HCT116 (cell line): ENCODE measurements at places on chromosomes 1 and 21.

DNA sequence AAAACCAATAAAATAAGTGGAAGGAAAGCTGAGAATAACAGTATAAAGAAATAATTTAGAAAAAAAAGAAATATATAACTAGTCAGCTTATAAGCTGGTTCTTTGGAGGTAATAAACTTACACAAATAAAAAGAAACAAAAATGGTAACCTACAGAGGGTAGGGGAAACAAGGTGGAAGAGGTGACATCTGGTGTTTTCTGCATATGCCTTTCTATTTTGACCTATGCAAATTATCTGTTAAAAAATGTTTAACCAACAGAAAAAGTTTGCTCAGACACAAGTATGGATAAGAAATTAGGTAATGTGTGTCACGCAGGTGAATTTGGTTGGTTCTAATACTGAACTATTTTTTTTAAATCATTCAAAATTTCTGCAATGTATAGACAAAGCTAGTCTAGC, 53.6 kb upstream of the DMRTA2 start:
- no peaks in the 10 kb centered on the region for H3K27me3 ChIP-seq
- H3K36me3 ChIP-seq = 0 out of 2 replicates have a peak, but pooled peaks cover 3% of the 10 kb centered on the region
- H3K27ac ChIP-seq = no peak overlapping the region
- no peak for DNase-seq
- no peaks in the 10 kb centered on the region for H3K4me1 ChIP-seq
- no peak overlapping the region for H3K4me3 ChIP-seq

- no peaks in the 10 kb centered on the region for H3K36me3 ChIP-seq
- H3K4me1 ChIP-seq = 0 out of 2 replicates have a peak, but pooled peaks cover 2% of the 10 kb centered on the region
- no peak for DNase-seq
- H3K27ac ChIP-seq = peak overlapping the region; percentile 34; the same call in 1 of the 2 replicates
These were observed 287.5 kb downstream of the SMYD3 start for GRCh38 chr1:246219508-246220030.

- no peak for DNase-seq
- H3K4me3 ChIP-seq = peak overlapping the region; percentile 73
- peaks cover 38% of the 10 kb centered on the region for H3K4me1 ChIP-seq
- H3K36me3 ChIP-seq = peaks cover 15% of the 10 kb centered on the region; the same call in 1 of the 2 replicates
These were observed 2.0 kb downstream of the AGRN start for GRCh38 chr1:1021920-1022259.

DNA sequence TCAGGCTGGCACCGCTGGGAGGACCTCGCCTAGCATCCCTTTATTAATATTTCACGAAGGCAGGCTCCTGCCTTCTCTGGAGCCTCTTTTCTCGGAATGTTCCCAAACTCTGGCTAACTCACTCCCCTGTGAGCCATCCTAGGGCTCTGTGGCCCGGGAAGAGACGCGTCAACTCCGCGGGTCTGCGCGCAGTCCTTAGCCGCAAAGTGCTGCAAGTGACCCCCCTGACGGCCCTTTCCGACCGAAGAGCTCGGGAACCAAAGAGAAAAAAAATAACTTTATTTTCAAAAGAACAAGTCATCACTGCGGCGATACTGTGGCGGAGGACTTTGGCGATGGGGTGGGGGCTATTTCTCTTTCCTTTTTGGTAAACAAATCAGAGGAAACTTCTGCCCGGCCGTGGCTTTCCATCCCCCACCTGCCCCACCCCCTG, 14.6 kb downstream of the NR5A2 start:
- no peak overlapping the region for H3K4me3 ChIP-seq
- no peak for DNase-seq
- H3K36me3 ChIP-seq = no peaks in the 10 kb centered on the region
- no peak overlapping the region for H3K27ac ChIP-seq
- H3K4me1 ChIP-seq = peaks cover 3% of the 10 kb centered on the region; the same call in 1 of the 2 replicates

GRCh38 chr1:52751589-52752483, 25.6 kb downstream of the ZYG11B start:
- no peaks in the 10 kb centered on the region for H3K36me3 ChIP-seq
- peaks cover 29% of the 10 kb centered on the region for H3K4me1 ChIP-seq
- no peak for DNase-seq
- no peak overlapping the region for H3K27ac ChIP-seq

DNA sequence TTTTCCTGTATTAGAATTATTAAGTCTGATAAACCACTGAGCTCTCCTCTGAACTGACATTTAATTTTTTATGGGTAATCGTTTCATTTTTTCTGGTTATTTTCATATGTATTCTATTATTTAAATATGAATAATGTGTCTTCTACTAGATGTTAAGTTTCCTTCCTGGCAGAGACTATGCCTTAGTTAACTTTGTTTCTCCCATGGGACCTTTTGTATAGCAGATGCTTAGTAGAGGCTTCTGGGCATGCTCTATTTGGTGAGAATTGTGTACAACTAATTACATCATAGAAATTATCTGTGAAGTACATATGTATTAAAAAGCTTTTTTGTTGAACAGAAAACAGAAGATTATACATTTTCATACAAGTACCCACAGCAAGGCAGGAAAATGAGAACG, 23.4 kb downstream of the CTBS start:
- H3K36me3 ChIP-seq = peaks cover 3% of the 10 kb centered on the region; the same call in 1 of the 2 replicates
- no peaks in the 10 kb centered on the region for H3K27me3 ChIP-seq
- H3K27ac ChIP-seq = no peak overlapping the region
- no peak for DNase-seq
- H3K4me3 ChIP-seq = no peak overlapping the region

DNA sequence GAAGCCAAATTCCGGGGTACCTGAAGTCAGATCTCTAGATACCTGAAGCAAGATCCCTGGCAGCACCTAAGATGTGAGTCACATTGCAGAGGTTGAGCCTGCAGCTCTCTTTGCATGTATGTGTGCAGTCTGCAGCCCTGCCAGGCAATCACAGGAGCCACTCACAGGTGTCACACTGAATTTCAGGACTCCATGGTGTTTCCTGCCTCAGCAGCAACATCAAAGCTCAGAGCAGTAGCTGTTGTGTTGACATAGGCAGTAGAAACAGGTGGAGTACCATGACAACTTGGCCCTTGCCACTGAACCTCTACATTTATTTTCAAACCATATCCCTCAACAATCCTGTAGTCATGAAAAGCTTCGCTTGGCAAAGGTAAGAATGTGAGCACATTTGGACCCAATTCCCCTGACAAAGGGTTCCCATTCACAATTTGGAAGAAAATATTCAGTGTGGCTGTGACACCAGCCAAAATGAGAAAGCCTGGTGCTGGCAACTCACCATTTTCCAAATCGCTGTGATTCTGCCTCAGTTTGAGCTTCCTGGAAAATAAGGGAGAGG, 419.8 kb upstream of the NFIA start:
- no peak for DNase-seq
- H3K4me3 ChIP-seq = no peak overlapping the region
- no peaks in the 10 kb centered on the region for H3K36me3 ChIP-seq
- H3K4me1 ChIP-seq = no peaks in the 10 kb centered on the region

DNA sequence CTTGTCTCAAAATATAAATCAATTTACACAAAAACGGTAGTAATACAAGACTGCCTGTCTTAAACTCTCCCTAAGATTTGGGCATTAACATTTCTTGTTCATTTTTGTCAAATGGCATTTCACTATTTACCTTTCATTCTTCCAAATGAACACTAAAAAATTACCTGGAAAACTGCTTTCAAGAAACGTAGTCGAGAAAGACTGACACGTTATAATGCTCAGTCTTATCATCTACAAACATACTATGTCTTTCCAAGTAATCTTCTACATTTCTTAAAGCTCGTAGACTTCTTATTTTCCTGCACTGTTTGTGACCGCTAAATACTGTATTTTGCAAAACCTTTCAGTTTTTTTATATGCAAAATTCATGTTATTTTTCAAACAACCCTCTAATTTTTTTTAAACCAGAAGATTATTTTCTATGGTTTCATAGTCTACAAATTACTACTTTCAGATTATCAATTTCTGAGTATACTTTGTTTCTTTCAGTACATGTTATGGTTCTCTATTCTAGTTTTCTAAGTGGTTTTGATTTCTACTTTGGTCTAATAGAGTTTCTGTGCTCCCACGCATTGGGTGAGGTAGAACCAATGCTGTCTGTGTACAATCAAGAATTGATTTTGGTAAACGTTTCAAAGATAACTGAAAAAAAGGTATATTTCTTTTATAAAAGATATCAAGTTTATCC, 336.4 kb downstream of the SMYD3 start:
- no peaks in the 10 kb centered on the region for H3K27me3 ChIP-seq
- H3K4me3 ChIP-seq = no peak overlapping the region
- DNase-seq = no peak
- H3K36me3 ChIP-seq = no peaks in the 10 kb centered on the region
- no peaks in the 10 kb centered on the region for H3K4me1 ChIP-seq

DNA sequence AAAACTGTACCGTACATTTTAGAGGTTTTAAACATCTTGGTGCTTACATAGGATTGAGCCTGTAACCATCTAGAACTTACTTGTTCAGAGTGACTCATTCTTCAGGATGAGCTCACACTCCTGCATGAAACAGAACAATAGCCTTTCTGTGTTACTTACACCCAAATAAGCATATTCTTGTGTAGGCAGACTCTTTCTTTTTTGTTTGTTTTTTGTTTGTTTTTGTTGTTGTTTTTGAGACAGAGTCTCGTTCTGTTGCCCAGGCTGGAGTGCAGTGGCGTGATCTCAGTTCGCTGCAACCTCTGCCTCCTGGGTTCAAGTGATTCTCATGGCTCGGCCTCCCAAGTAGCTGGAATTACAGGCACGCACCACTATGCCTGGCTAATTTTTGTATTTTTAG, 3.8 kb upstream of the CA6 start:
- H3K27ac ChIP-seq = no peak overlapping the region
- peak; percentile 40 for DNase-seq

GRCh38 chr21:36388096-36388495, 2.9 kb downstream of the CHAF1B start:
- DNase-seq = no peak
- H3K36me3 ChIP-seq = peaks cover 12% of the 10 kb centered on the region; the same call in 1 of the 2 replicates
- H3K4me3 ChIP-seq = no peak overlapping the region
- H3K4me1 ChIP-seq = peaks cover 10% of the 10 kb centered on the region
- no peaks in the 10 kb centered on the region for H3K27me3 ChIP-seq
- no peak overlapping the region for H3K27ac ChIP-seq

- H3K27me3 ChIP-seq = peaks cover 34% of the 10 kb centered on the region
- H3K4me3 ChIP-seq = no peak overlapping the region
- no peak for DNase-seq
These were observed 225.9 kb downstream of the TTLL7 start for GRCh38 chr1:83773059-83773458.

GRCh38 chr1:42748461-42749410, 8.7 kb upstream of the CLDN19 start:
- H3K4me1 ChIP-seq = no peaks in the 10 kb centered on the region
- no peak overlapping the region for H3K4me3 ChIP-seq
- H3K36me3 ChIP-seq = peaks cover 20% of the 10 kb centered on the region
- H3K27ac ChIP-seq = no peak overlapping the region
- H3K27me3 ChIP-seq = no peaks in the 10 kb centered on the region

DNA sequence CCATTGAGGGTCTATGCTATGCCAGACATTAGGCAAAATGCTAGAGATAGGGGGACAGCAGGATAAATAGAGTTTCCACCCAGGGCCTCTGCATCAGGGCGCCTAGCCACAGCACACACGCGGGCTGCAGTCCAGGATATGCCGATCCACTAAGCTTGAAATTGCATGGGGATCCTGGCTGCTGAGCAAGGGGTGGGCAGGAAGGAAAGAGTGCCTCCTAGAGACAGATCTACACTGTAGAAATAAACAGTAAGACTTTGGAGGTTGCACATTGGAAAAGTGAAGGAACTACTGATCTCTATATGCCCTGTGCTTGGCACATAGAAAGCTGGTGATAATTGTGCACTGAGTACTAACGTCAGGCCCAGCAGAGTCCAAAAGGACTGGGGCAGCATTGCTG, 411.1 kb downstream of the PRDM2 start:
- H3K36me3 ChIP-seq = no peaks in the 10 kb centered on the region
- H3K27me3 ChIP-seq = peaks cover 7% of the 10 kb centered on the region; the same call in 1 of the 2 replicates
- no peak overlapping the region for H3K4me3 ChIP-seq
- H3K4me1 ChIP-seq = no peaks in the 10 kb centered on the region

DNA sequence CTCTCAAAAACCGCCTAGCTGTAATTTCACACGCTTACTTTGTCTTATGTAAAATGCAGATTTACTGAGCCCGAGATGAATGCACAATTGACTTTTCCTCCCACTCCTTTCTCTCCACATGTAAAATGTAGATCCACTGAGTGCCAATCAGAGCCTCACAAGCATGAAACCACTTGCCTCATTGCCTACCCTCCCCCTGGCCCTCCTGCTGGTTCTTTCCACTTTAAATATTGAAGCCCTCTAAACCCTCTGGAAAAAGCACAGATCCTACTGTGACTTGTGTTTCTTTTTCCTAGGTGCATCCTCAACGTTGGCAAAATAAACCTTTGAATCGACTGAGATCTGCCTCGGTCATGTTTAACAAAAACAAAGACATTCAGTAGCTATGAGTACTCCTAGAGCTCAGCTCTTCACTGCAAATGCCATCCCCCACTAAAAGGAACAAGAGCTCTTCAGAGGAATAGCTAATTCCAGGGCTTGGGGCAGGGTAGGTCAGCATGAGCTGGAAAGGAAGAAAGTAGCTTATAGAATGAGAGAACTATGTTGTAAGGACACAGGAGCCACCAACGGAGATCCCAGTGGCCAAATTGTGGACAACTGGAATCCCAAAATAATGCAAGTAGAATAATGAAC, 365.5 kb upstream of the RUNX1 start:
- DNase-seq = no peak
- no peaks in the 10 kb centered on the region for H3K4me1 ChIP-seq
- H3K27me3 ChIP-seq = no peaks in the 10 kb centered on the region

GRCh38 chr1:87169263-87169910, 159.3 kb upstream of the LMO4 start:
- no peaks in the 10 kb centered on the region for H3K36me3 ChIP-seq
- H3K4me3 ChIP-seq = no peak overlapping the region
- H3K27ac ChIP-seq = no peak overlapping the region
- H3K4me1 ChIP-seq = no peaks in the 10 kb centered on the region
- no peak for DNase-seq

GRCh38 chr1:33906156-33906555, 42.3 kb downstream of the HMGB4 start:
- DNase-seq = no peak
- peaks cover 31% of the 10 kb centered on the region for H3K27me3 ChIP-seq
- H3K4me3 ChIP-seq = no peak overlapping the region
- no peaks in the 10 kb centered on the region for H3K36me3 ChIP-seq
- H3K27ac ChIP-seq = no peak overlapping the region
- no peaks in the 10 kb centered on the region for H3K4me1 ChIP-seq

DNA sequence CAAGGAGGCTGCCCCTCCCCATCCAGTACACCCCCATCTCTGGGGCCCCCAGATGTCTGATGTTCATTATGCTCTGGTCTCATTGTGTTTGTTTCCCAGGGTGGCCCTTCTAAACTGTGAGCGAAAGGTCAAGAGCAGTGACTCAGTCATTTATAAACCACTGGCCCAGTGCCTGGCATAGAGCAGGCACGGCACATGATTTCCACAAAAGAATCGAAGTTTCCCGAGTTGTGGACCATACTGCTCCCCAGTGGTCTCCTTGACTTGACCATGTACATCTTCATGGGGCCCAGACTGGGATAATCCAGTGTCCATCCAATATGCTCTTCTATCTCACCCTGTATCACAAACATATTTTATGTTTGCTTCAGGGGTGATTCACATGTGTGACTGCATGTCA, 153.3 kb downstream of the NR5A2 start:
- no peak overlapping the region for H3K27ac ChIP-seq
- H3K27me3 ChIP-seq = no peaks in the 10 kb centered on the region
- DNase-seq = peak; percentile 47
- no peak overlapping the region for H3K4me3 ChIP-seq
- H3K4me1 ChIP-seq = peaks cover 22% of the 10 kb centered on the region
- no peaks in the 10 kb centered on the region for H3K36me3 ChIP-seq

- no peak overlapping the region for H3K27ac ChIP-seq
- no peaks in the 10 kb centered on the region for H3K27me3 ChIP-seq
- no peaks in the 10 kb centered on the region for H3K4me1 ChIP-seq
- no peak for DNase-seq
- no peak overlapping the region for H3K4me3 ChIP-seq
- H3K36me3 ChIP-seq = no peaks in the 10 kb centered on the region
These were observed 104.3 kb downstream of the EDEM3 start for GRCh38 chr1:184650177-184650866.
